Activated CD4-positive, alpha-beta T cell treated with anti-CD3 and anti-CD28 coated beads, Interleukin-2, amount 50 U/mL, for 1 hour (primary cell): ENCODE measurements at places on chromosomes 1 and 21.

DNA sequence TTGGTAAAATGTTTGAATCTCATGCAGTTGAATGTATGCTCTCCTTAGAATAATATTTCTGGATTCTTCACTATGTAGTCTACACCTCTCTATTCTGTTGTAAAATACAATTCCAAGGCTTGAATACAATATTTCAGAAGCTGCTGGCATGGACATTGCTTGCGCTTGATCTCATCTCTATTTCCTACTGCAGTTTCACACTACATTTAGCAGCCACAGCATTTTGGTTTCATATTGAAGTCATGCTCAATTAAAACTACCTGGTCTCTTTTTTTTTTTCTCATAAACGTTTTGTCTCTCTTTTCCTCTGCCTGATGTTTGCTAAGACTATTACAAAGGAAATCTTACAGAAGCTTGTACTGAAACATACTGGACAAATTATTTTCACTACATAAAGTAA, 631.0 kb upstream of the TMPRSS15 start:
- DNase-seq: no peak

DNA sequence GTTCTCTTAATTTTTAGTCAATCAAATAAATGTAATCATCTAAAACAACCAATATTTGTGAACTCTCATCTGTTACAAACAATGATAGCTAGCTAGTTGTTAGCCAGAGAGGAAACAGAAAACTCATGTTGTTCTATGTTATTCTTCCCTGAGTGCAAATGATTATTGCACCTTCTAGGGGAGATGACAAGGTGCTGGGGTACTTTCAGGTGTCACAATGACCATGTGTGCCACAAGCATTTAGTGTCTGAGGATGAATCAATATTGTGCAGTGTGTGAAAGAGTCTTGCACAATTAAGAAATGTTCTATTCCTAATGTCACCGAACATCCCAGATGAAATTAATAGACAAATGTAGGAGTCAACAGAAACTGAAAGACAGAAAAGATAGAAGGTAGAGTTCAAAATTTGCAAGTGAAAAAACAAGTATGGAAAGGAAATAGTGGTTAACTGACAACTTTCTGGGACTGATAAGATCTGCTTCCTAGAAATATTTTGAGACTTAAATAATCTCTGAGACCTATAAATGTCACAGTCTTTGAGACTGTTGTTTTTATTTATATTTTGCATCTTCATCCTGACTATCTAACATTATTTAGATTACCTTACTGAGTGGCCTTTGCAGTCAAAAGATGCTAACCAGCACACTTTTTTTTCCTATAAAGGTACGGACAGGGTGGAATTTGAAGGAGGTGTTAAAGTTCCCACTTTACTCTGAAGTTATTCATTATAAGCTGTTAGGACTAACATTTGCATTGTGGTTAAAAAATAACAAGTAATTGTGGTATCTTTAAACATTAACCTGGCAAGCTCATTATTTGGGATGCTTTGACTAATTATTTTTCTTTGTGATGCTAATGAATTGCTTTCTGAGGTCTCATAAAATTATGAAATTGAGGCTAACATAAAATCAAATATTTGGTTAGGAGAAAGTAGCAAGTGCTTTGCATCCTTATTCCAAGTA, 21.6 kb upstream of the DPYD start:
- DNase-seq: no peak

DNA sequence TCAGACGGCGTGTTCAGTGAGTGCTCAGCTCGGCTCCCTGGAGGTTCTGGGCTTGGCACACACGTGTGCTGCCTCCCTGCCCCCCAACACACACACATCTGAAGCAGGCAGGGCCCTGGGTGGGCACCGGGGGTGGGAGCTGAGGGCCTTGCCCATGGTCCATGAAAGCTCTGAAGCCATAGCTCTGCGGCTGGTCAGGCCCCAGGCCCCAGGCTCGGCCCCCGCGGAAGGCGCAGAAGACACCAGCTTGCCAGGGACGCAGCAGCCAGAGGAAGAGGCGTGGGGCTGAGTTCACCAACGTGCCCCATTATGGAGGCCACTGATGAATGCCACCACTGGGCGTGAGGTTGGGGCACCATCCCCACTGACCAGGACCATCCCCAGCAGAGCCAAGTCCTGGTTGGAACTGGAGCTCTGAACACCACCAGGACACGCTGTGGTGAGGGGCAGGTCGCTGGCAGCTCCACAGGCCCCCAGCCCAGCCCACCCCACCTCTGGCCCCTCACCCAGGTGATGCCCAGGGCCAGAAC, 4.2 kb downstream of the AURKAIP1 start:
- DNase-seq: no peak

DNA sequence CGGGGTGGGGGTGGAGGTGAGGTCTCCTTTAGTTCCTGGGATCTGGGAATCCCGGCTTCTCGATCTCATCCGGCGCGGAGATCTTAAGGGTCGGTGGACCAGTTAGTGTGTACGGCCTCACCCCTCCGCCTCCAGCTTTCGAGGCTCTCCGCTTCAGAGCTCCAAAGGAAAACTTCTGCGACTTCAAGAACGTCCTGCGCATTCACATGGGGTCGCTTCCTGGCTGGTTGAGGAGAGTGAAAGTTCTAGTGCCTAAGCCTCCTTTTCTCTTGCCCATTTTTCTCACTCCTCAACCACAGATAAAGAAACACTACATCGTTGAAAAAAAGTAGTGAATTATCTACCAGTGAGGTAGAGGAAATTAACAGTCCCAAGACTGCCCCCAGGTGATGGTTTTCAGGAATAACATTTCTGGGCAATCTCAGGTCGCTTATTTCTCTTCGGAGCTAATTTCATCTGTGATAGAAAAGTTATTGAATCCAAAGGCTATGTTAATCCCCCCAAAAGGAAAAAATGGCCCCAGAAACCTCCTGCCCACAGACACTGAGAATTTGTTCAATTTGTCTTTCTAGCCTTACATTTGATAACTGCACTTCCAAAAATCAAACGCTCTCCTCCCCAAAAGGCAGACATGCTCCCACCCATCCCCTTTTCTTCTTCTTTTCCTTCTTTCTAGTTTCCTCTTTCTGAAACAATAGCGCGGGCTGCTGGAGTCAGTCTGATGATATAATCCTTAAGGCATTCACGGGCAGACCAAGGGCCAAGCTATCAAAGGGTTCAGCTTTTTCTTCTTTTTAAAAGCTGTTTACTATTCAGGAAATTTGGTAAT, 20.6 kb upstream of the TBX15 start:
- no peak for DNase-seq

DNA sequence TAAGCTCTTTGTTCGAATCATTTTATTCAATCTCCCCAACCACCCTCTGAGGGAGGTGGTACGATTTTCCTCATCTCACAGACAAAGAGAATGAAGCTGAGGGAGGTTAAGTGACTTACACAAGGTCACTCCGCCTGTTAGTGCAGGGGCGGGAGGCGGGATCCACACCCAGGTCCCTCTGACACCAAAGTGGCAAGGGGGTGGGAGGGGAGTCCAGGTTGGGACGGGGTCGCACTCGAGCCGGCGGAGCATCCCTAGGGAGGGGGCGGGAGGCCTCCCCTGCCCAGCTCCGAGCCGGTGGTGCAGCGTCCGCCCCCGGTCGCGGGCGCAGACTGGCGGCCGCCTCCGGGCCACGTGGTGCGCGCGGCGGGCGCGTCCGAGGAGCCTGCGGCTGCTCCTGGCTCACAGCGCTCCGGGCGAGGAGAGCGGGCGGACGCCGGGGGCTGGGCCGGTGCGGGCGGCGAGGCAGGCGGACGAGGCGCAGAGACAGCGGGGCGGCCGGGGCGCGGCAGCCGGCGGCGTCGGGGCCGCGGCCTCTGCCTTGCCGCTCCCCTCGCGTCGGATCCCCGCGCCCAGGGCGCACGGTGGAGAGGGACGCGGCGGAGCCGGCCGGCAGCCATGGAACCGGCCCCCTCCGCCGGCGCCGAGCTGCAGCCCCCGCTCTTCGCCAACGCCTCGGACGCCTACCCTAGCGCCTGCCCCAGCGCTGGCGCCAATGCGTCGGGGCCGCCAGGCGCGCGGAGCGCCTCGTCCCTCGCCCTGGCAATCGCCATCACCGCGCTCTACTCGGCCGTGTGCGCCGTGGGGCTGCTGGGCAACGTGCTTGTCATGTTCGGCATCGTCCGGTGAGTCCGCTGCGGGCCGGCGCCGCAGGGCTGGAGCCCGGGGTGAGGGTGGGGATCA, at the start of gene OPRD1:
Gene OPRD1 (plus strand): TSS at position 405 of the 903 bp plus-strand sequence. CDS start 214 bp downstream, at position 619.
- DNase-seq: no peak

GRCh38 chr21:21345296-21345695, 347.1 kb downstream of the NCAM2 start:
- no peak for DNase-seq

- no peak for DNase-seq
These were observed 84.9 kb upstream of the DMRTA2 start for GRCh38 chr1:50508040-50508586.

DNA sequence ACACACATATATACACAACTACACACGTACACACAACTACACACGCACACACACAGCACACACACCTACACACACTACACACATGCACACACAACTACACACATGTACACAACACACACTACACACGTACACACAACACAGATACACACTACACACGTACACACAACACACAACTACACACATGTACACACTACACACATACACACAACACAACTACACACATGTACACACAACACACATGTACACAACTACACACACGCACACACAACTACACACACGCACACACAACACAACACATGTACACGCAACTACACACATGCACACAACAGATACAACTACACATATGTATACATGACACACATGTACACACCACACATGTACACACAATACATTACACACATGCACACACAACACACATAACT, 318.1 kb downstream of the CAMTA1 start:
- no peak for DNase-seq

- no peak for DNase-seq
These were observed 77.6 kb downstream of the CLIC4 start for GRCh38 chr1:24822887-24823286.

- DNase-seq: no peak
These were observed 56.1 kb downstream of the TOR1AIP2 start for GRCh38 chr1:179821524-179821923.

GRCh38 chr1:111937147-111937725, 52.2 kb downstream of the KCND3 start:
- DNase-seq: no peak

DNA sequence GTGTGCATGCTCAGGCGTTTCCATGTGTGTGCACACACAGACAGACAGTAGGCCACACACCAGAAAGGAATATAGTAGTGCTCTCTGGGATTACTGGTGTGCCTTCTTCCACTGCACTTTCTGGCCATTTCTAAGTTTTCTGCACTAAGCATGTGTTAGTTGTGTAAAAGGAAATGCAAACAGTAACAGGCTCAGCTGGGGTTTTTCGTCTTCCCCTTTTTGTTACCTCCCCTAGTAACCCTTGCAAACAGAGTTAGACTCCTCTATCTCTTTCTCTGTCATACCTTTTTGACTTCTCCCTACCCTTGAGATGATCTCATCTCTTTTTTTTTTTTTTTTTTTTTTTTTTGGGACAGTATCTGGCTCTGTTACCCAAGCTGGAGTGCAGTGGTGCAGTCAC, 196.3 kb downstream of the SDCCAG8 start:
- no peak for DNase-seq

- DNase-seq: no peak
These were observed 38.1 kb upstream of the SCYL3 start for GRCh38 chr1:169931795-169932231.
